ENCODE measurements at places on chromosomes 7 and 10.

DNA sequence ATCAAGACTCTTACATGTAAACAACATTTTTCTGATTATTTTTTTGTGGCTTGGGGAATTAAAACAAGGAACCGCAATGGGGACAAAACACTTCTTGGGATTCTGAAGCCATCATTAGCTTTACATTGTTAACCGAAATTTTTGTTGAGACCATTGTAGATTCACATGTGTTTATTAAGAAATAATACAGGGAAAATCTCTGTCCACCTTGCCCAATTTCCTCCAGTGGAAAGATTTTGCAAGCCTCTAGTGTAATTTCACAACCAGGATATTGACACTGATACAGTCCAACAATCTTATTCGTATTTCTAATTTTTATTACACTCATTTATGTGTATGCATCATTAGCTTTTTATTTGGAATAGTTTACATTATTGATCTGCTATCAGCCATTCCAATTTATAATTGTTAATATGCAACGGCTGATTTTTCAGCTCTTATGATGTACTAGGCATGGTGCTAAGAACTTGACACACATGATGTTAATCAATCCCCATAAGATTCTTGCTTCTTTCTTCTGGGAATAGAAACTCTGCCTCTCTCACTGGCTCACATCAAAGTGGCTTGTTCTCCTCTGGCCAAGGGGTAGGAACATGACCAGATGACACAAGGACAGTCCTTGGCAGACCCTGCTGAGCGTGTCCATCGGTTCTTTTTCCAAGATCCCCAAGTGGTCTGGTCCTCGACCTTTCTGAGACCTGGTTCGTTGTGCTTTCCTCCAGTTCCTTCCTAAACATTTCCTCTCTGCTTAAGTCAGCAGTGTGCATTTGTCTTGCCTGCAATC is 137.6 kb downstream of the ADAM12 start:
- DNase-seq = no peak

GRCh38 chr10:24759672-24760071 is 36.0 kb upstream of the ARHGAP21 start:
- no peak for DNase-seq

GRCh38 chr7:39360766-39361165 is 205.4 kb upstream of the YAE1 start:
- no peak for DNase-seq

DNA sequence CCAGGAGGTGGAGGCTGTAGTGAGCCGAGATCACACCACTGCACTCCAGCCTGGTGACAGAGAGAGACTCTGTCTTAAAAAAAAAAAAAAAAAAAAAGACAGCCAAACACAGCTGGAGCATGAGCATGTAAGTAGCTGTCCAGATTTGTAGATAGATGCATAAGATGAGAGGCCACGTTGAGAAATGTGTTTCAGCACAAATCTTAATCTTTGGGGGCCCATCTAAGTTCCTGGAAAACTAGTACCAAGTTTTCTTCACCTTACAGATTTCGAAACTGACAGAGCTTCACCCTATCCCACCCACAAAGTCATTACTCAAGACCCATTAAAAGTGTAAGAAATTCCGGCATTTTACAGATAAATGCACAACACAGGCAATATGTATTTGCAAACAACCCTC is 208.2 kb downstream of the PARD3 start:
- no peak for DNase-seq

DNA sequence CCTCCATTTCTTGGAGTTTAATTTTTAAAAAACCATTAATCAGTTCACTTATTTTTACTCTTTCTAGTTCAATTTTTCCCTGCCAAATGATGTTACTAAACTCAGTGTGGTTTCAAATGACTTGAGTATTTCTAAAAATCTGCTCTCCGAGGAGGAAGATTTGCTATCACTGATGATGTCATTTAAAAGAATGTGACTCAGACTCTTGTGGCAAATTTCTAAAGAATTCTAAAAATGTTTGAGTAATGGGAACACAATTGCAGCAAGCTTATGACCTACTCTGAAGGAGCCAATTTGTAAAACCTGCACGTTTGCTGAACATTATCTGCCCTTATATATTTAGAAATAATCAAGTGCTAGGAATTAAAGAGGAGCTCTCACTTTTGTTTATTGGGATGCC is 88.6 kb downstream of the SPAG6 start:
- DNase-seq = no peak

- no peak for DNase-seq
Measured at GRCh38 chr10:92722349-92722748, 32.6 kb downstream of the HHEX start.

DNA sequence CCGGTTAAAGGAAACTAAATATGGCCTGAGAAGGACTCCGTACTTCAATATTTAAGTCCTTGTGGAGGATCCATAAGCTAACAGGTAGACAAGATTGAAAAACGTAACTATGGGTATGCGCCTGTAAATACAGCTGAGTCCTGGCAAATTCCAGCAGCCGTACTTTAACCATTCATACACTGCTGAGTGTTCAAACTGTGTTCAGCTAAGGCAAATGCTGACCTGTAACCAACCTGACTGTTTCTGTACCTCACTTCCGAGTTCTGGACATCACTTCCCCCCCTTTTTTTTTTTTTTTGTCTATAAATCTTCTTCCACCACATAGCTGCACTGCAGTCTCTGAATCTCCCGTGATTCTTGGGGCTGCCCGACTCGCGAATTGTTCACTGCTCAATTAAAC is 69.1 kb downstream of the SRPK2 start:
- no peak for DNase-seq

GRCh38 chr10:13219685-13220670 is 14.2 kb downstream of the UCMA start:
- DNase-seq = peak; percentile 30

- no peak for DNase-seq
Measured at GRCh38 chr7:65946904-65947303, 35.1 kb downstream of the GUSB start.

DNA sequence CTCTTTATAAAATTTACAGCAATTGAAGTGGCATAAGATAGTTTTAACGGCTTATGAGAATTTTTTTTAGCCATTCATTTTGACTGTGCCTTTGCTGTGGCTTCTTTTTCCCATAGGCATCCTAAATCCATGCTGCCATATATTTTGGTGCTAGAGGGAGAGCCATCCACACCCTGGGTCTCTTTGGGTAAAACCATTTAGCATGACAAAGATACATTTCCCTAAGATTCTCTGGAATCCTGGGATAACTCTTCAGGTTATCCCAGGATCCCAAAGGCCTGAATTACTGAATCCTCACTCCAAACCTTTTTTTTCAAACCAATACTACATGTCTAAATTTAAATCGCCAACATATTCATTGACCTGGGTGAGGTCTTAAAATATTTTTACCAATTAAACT is 28.9 kb downstream of the DNAJC12 start:
- DNase-seq = no peak

- DNase-seq = no peak
Measured at GRCh38 chr7:74038194-74038961, 10.4 kb downstream of the ELN start.

DNA sequence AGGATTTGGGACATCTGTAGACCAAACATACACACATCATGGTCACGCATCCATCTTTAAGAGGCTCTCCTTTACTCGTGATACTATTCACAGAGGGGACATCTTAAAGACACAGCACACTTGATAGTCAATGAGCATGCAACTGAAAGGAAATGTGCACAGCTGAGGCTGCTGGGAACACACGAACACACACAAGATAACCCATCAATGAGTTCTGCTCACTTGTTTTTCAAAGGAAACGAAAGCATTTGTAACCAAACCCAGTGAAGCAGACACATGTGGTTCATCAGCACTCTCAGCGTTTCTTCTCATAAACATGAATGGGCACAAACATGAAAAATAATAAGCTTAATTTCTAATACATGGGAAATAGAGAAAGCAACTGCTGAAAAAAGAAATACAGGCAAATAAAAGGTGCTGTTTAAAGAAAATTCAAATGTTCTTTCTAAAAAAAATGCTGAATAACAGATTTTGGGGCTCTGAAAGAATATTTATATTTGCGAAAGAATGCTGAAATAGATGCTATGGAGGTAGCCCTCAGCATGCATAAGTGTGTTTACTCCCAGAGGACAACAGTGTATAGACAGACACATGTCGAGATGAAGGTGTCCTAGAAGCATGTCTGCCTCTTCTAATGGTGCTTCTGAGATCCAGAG is 59.7 kb upstream of the LAMB4 start:
- DNase-seq = no peak

DNA sequence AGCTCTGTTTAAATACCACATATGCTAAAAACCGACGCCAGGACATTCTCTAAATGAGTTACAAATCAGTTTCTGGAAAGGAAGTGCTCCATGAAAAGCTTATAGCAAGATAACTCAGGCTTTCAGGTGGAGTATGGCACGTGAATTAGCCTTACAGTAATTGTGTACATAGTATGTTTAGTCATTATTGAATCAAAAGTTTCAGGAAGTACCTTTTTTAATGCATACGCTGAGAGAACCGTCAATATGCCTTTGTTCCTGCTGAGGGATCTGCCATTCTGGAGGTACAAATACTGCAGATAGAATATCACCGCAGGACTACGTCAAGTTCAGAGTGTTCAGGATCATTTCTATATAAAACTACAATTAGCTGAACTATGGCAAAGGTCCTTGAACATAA is 45.7 kb downstream of the ANKMY2 start:
- DNase-seq = no peak

DNA sequence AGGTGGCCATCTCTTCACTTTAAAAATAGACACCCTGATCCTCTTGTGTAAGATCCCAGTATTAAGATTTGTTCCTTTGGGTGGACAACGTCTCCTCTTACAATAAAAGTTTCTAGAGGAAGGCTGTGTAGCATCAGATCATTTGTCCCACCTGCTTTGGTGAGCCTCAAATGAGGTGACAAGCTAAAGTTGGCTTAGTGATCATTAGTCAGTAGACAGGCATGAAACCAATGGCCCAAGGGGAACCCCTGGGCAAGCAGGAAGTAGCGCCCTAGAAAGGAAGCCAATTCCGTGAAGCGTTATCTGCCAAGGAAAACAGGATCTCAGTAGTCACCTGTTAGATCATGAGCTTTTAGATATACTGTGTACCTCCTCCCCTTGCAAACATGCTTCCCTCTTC is 66.8 kb downstream of the PCGF5 start:
- DNase-seq = no peak

DNA sequence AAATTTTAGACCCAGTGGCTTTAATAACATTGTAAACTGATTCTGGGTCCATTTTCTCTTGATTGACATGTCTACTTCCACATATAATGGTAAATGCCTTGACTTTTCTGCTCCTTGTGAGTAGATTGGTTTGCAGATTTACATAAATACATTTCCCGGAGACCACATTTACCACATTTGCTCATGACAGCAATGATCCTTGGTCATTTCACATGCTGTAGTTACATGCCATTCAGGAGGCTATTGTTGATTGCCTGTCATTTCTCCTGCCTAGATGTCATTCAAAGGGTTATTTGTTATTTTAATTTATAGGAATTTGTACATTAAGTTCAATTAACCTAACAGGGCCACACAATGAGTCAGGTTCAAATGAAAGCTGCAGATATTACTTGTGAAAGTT is 280.5 kb downstream of the CNTNAP2 start:
- DNase-seq = no peak

DNA sequence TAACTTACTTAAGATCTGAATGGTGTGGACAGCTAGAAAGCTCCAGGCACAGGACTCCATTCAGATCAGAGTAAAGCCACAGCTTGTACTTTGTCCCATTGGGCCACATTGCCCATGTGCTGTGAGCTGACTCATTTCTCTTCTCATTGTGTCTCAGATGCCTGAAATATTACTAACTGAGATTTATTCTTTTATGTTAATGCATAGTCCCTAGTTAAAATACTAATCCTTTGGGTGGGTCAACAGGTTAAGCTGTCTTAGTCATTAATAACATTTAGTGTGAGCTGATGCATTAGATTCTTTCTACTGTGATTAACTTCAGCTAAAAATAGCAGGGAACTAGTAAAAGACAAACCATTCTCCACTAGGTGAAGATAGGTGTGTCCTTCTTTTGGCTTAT is 104.7 kb upstream of the ARMC3 start:
- no peak for DNase-seq

GRCh38 chr10:33483816-33484190 is 149.3 kb upstream of the NRP1 start:
- no peak for DNase-seq

GRCh38 chr10:9449530-9449929 is 1395.0 kb downstream of the GATA3 start:
- no peak for DNase-seq

- no peak for DNase-seq
Measured at GRCh38 chr10:114499630-114500190, 95.4 kb upstream of the AFAP1L2 start.

DNA sequence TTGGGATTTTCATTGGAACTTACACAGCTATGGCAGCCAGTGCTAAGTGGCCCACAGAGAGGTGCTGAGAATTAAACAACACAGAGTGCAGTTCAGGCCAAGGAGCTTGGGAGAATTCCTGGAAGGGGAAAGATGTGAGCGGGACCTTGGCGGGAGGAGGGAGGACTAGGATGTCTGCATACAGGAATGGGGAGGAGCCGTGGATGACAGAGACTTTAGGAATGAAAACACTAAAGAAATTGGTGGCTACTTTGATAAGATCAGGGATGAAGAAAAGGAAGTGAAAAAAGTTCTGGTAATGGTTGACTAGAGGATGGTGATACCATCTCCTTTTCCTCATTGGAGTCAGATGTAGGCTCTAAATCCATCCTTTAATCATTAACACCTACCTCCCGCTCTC is 234.2 kb upstream of the FZD8 start:
- no peak for DNase-seq

- peak; percentile 23 for DNase-seq
Measured at GRCh38 chr7:24821045-24821753, 63.9 kb upstream of the GSDME start.

DNA sequence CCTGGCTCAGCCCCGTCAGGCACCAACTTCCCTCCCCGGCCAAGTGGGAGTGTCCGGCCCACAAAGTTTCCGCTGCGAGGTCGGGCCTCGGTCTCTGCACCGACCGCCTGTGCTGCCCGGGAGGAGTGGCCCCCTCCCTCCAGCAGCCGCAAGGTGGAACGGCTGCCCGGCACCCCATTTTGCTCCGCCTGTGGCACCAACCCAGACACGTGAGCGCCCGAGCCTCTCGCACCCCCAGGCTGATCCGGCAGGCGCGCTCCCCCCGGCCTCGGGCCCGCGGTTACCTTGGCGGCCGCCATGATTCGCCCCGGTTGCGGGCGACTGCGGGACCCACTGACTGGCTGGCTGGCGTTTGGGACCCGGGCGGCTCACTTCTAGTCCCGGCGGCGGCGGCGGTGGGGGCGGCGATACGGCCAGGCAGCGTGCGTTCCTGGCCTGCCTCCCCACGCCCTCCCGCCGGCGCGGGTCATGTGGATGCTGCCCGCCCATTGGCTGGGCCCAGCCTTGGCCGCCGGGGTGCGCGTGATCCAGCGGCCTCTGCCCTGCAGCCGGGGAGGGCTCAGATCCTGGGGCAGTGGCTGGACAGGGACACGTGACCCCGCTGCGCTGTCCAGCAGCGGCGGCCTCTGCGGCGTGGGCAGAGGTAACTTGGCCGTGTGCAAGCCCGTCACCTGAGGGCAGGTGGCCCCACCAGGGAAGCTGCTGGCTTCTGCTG is at the start of gene SLC25A13:
TSS of gene SLC25A13 (minus strand) at position 441 of the 715 bp plus-strand sequence. CDS start at position 299, 142 bp downstream.
- DNase-seq = peak; percentile 87

GRCh38 chr10:80894311-80894791 is 356.6 kb downstream of the SH2D4B start:
- DNase-seq = no peak

Measured in HuH-7.5 (cell line).